ENCODE measurements at places on chromosomes 6 and 20.
A peak's percentile ranks its signal among the peaks of the same experiment; 100 is the strongest.

- no peak overlapping the region for H3K27ac ChIP-seq
- no peak for DNase-seq
- no peaks in the 10 kb centered on the region for H3K27me3 ChIP-seq
- no peak overlapping the region for H3K4me3 ChIP-seq
These were observed 98.5 kb downstream of the SSR1 start for GRCh38 chr6:7214468-7214867.

DNA sequence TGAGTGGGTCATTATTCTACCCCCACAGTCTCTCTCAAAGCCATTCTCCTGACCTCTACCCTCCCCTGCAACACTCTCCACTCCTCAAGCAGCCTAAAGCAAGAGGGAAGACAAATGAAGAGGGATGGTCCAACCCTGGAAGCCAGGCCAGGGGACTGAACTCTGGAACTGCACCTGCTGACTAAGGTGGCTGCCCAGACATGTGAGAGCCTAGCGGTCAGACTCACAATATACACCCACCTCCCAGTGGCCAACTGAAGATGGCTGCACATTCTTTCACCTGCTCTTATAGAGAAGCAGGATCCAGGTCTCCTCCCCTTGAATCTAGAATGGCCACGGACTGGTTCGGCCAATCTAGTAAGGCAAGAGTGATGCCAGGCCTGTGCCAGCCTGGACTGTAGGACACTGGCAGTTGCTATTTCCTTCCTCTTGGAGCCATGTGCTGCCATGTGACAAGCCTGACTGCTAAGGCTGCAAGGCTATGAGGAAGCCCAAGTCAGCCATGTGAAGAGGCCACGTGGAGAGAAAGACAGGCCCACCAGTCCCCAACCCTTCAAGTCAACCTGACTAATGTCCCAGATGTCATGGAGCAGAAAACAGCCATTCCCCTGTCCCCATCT, 31.8 kb downstream of the ACSS1 start:
- H3K27ac ChIP-seq, result no peak overlapping the region
- H3K36me3 ChIP-seq, result peaks cover 13% of the 10 kb centered on the region
- no peaks in the 10 kb centered on the region for H3K27me3 ChIP-seq
- no peaks in the 10 kb centered on the region for H3K4me1 ChIP-seq
- no peak overlapping the region for H3K4me3 ChIP-seq
- no peak for DNase-seq

GRCh38 chr6:144417681-144418080, 132.5 kb downstream of the UTRN start:
- H3K36me3 ChIP-seq, result peaks cover 15% of the 10 kb centered on the region
- no peaks in the 10 kb centered on the region for H3K27me3 ChIP-seq
- H3K4me1 ChIP-seq, result peaks cover 16% of the 10 kb centered on the region

DNA sequence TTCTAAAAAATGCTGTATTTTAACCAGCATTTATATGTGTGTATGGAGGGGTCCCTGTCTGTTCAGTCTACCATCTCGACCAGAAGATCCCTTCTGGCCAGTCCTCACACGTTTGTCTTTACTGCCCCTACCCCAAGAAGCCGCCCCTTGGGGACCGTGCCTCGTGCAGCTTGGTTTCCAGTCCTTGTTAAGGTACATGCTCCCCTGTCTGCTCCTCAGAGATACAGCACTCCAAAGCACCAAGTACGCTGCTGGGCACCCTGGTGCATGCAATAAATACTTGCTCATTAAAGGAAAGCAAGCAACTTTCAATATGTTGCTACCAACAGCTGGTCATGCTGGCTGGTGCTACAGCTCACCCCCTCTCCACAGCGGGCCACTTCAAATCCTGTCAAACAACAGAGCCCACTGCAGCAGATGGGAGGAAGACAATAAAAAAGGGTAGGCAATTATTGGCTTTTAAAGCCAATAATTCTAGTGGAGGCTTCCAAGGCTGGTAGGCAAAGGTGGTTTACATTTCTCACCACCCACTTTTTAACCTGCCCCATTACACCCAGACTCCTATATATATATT, 61.6 kb downstream of the PSMG4 start:
- no peaks in the 10 kb centered on the region for H3K36me3 ChIP-seq
- no peak overlapping the region for H3K4me3 ChIP-seq
- no peak overlapping the region for H3K27ac ChIP-seq
- peaks cover 19% of the 10 kb centered on the region for H3K4me1 ChIP-seq
- H3K27me3 ChIP-seq, result peaks cover 17% of the 10 kb centered on the region

DNA sequence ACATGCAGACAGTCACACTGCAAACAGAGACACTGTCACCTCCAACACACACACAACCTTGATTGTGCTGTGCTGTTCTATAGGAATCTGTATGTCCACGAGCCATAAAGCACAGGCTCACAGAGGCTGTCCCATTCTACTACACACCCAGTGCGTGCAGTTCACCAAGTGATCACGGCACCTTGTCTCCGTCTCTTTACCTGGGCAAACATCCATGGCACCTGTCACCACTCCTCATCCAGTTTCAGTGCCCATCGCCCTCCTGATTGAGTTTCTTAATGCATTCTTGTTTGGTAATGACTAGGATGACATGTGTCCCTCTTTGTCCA, 65.8 kb upstream of the STMND1 start:
- H3K4me1 ChIP-seq, result no peaks in the 10 kb centered on the region
- H3K4me3 ChIP-seq, result no peak overlapping the region
- peaks cover 2% of the 10 kb centered on the region for H3K27me3 ChIP-seq
- no peak overlapping the region for H3K27ac ChIP-seq

- no peak for DNase-seq
- no peak overlapping the region for H3K4me3 ChIP-seq
- no peaks in the 10 kb centered on the region for H3K27me3 ChIP-seq
- no peaks in the 10 kb centered on the region for H3K36me3 ChIP-seq
- no peaks in the 10 kb centered on the region for H3K4me1 ChIP-seq
These were observed 480.7 kb downstream of the HTR1B start for GRCh38 chr6:76982476-76983199.

DNA sequence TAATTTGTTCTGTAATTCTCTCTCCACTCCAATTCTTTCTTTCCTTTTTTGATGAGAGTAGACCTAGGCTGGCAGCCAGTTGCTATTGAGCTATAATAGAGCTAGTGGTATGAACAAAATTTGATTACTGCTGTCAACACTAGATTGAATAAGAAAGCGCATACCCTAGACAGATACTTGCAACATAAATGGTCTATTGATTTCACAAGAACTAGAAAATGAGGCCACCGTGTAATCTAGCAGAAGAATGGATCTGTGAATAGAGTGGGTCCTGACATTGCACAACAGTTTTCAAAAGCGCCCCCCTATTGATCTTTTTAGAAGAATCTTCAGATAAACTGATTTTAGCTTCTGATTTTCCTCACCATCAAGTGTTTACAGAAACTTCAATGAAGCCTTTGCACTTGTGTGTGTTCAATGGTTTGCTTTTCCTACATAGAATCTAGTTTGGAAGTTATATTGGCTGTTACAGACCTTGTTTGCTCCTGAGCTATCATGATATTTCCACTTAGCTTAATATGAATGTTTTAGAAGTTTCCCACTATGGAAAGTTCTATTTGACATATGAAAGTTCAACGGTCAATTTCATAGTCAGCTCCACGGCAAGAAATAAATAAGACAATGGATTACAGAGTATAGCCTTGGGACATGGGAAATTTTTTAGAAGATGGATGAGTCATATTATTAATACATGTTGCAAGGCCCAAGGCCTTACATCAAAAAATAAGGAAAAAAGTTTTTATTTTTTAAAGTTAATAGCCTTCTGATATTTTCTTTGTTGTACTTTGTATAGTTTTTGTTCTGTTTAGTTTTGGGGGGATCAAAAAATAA, 55.6 kb downstream of the UTRN start:
- H3K27ac ChIP-seq, result no peak overlapping the region
- H3K36me3 ChIP-seq, result peaks cover 10% of the 10 kb centered on the region
- H3K27me3 ChIP-seq, result no peaks in the 10 kb centered on the region
- no peak for DNase-seq
- H3K4me3 ChIP-seq, result no peak overlapping the region

DNA sequence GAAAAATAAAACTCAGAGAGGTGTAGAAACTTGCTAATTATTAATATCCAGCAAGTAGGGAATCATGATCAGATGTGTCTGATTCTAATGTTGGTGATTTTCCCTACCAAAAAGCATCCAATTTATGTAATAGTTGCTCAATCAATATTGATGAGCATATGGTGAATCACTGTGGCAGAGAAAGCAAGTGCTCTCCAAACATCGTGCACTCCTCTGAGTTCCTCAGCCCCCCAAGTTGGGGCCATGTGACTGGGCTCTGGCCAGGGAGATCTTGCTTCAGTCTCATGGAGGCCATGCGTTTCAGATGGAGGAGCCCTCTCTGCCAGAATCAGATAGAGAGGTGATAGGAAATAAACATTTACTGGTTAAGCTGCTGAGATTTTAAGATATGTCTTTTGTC, 133.2 kb upstream of the LY86 start:
- no peaks in the 10 kb centered on the region for H3K36me3 ChIP-seq
- peaks cover 18% of the 10 kb centered on the region for H3K27me3 ChIP-seq
- no peaks in the 10 kb centered on the region for H3K4me1 ChIP-seq
- H3K4me3 ChIP-seq, result no peak overlapping the region
- no peak overlapping the region for H3K27ac ChIP-seq

GRCh38 chr20:38863024-38863851, 57.7 kb downstream of the PPP1R16B start:
- peaks cover 26% of the 10 kb centered on the region for H3K36me3 ChIP-seq
- H3K27me3 ChIP-seq, result no peaks in the 10 kb centered on the region
- DNase-seq, result peak; percentile 37
- peak overlapping the region; percentile 57 for H3K27ac ChIP-seq

DNA sequence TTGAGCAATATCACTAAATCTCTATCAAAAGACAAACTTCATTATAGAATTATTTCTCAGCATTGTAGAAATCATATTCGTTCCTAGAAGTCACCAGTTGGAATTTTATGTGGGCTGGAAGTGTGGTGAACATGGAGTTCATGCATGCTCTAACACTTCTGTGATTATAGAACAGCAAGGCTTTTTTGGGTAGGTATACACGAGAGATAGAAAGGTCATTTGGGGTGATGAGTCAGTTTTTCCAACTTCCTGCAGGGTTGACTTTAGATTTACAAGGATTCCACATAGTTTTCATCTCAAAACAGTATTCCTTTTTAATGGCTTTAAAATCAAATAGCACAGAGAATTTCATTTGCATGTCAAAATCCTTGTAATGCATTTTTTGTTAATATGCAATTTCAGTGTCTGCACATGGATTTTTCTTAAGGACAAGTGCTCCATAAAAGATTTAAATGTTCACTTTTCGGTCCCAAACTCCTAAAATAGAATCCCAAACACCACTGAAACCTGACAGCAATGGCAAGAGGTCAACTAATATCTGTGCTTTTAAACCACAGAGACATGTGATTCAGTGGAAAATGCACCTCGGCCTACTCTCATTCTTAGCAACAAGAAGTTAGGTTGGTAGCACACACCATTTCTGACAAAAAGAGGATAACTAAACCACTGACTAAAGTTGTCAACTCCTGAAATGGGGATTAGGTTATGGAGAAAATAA, 211.0 kb downstream of the MOXD1 start:
- no peaks in the 10 kb centered on the region for H3K4me1 ChIP-seq
- H3K36me3 ChIP-seq, result no peaks in the 10 kb centered on the region
- H3K27ac ChIP-seq, result no peak overlapping the region
- H3K27me3 ChIP-seq, result no peaks in the 10 kb centered on the region

GRCh38 chr6:26020329-26021000, 57.9 kb downstream of the TRIM38 start:
- H3K4me3 ChIP-seq, result peak overlapping the region; percentile 91
- H3K27ac ChIP-seq, result peak overlapping the region; percentile 100
- no peaks in the 10 kb centered on the region for H3K27me3 ChIP-seq
- peak; percentile 86 for DNase-seq

GRCh38 chr6:135642912-135643311, 145.4 kb upstream of the AHI1 start:
- H3K4me3 ChIP-seq, result no peak overlapping the region
- DNase-seq, result no peak
- H3K4me1 ChIP-seq, result peaks cover 15% of the 10 kb centered on the region
- no peak overlapping the region for H3K27ac ChIP-seq
- H3K27me3 ChIP-seq, result no peaks in the 10 kb centered on the region

GRCh38 chr20:59765599-59766177, 161.3 kb downstream of the PHACTR3 start:
- no peaks in the 10 kb centered on the region for H3K36me3 ChIP-seq
- no peaks in the 10 kb centered on the region for H3K27me3 ChIP-seq
- H3K27ac ChIP-seq, result no peak overlapping the region
- no peak overlapping the region for H3K4me3 ChIP-seq

- DNase-seq, result no peak
- no peaks in the 10 kb centered on the region for H3K27me3 ChIP-seq
- no peak overlapping the region for H3K27ac ChIP-seq
These were observed 405.3 kb downstream of the MAFB start for GRCh38 chr20:40283689-40284088.

GRCh38 chr20:32510601-32511357, 74.4 kb downstream of the NOL4L start:
- DNase-seq, result no peak
- peak overlapping the region; percentile 86 for H3K27ac ChIP-seq
- no peaks in the 10 kb centered on the region for H3K27me3 ChIP-seq
- H3K4me1 ChIP-seq, result peaks cover 84% of the 10 kb centered on the region

DNA sequence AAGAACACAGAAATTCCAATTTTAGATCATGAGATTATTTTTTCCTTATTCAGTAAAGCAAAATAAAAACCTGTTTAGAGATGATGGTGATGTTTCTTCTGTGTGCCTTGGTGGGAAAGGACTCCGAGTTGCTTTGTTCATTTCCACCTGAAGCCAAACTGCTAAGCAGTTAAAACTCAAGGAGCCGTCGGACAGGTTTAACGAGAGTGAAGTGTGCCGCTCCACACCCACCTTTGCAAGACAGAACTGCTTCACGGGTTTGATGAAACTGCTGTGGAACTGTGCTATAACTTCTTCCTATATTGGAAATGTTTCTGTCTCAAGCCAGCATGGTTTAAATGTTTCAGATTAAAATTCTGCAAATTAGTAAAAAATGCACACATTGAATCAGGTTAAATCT, 9.2 kb upstream of the DSP start:
- no peaks in the 10 kb centered on the region for H3K36me3 ChIP-seq
- no peak overlapping the region for H3K4me3 ChIP-seq
- peaks cover 56% of the 10 kb centered on the region for H3K27me3 ChIP-seq

DNA sequence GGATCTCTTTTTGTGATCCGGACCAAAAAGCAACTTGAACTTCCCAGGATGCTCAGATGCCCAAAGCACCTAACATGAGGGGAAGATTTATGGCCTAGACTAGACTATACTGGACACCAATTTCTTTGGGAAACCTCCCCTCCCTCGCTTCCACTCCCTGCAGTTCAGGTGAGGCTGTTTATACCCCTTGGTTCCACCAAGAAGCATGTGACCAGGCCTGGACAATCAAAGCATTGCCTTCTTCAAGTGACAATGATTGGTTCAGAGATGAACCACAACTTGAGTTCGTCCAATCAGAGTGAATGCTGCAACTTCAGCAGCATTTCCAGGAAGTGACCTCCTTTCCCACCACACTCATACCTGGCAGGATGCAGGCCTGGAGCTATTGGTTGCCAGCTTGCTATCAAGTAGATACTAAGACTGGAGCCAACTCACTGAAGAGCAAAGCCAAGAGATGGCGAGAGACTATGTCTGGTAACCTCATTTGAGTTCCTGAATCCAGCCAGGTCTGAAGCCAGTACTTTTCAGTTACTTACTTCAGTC, 45.6 kb upstream of the SLC9A8 start:
- DNase-seq, result no peak
- no peak overlapping the region for H3K4me3 ChIP-seq
- H3K27ac ChIP-seq, result no peak overlapping the region
- peaks cover 75% of the 10 kb centered on the region for H3K27me3 ChIP-seq
- H3K4me1 ChIP-seq, result peaks cover 36% of the 10 kb centered on the region

GRCh38 chr6:110412360-110412759, 3.0 kb downstream of the DDO start:
- no peaks in the 10 kb centered on the region for H3K36me3 ChIP-seq
- no peak for DNase-seq
- peaks cover 2% of the 10 kb centered on the region for H3K27me3 ChIP-seq

Measured in activated CD4-positive, alpha-beta T cell treated with anti-CD3 and anti-CD28 coated beads, Interleukin-2, amount 10 ng/mL, durations not matched to agents 7 days and 5 days (primary cell).